ENCODE measurements at places on chromosomes 7 and 10. TPM values are rescaled to one million over a fixed set of nuclear protein-coding genes. Genes with fewer than 3 reads are reported as not detected.

Gene UPK3B
- total RNA-seq, result 0.97 TPM

Gene ADCYAP1R1
- total RNA-seq, result not detected

Gene HOGA1
- 0.91 TPM for total RNA-seq

Gene EPO
- total RNA-seq, result not detected

Gene GSDME
- total RNA-seq, result 21.3 TPM

Gene TMEM178B
- total RNA-seq, result not detected

Gene TFEC
- 7.9 TPM for total RNA-seq

Gene VSTM2A
- total RNA-seq, result not detected

Gene ITPRID1
- not detected for total RNA-seq

Gene MYO3A
- not detected for total RNA-seq

Gene LIPJ
- total RNA-seq, result 0.09 TPM

Gene PAX4
- not detected for total RNA-seq

Gene SLC18A3
- total RNA-seq, result not detected

Gene ERVW-1
- total RNA-seq, result not detected

Gene PRSS1
- not detected for total RNA-seq

Gene TET1
- 1.5 TPM for total RNA-seq

Gene MUC12
- total RNA-seq, result not detected

Gene RADIL
- total RNA-seq, result 2.5 TPM

Gene PPP1R3A
- total RNA-seq, result not detected

Gene HOXA3
- 12.0 TPM for total RNA-seq

Gene TMEM184A
- not detected for total RNA-seq

Gene SPDYE9
- total RNA-seq, result not detected

Gene TMEM26
- total RNA-seq, result 0.23 TPM

All from endothelial cell of umbilical vein (primary cell).